ENCODE measurements at places on chromosomes 6 and 20. TPM values are rescaled to one million over a fixed set of nuclear protein-coding genes. Genes with fewer than 3 reads are reported as not detected.

GRCh38 chr20:39853050-39853449 lies 836.0 kb downstream of the MAFB start:
- no peak overlapping the region for H3K4me3 ChIP-seq
- no peaks in the 10 kb centered on the region for H3K36me3 ChIP-seq
- H3K27ac ChIP-seq = no peak overlapping the region
- no peaks in the 10 kb centered on the region for H3K4me1 ChIP-seq

DNA sequence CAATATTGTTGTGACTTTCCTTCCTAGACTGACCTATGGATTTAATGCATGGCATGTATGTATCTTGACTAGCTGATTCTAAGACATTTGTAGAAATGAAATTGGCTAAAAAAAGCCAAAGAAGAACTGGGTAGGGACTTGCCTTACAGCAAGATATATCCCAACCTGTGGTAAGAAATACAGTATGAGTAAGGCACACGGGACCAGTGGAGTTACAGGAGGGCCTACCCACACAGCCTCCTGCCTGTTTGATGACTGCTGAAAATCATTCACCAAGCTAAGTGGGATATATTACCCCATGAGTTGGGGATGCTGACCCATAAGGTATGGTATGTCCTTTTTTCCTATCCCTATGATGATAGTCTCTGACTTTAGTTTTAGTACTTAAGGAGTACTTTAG lies 112.2 kb downstream of the INSM1 start:
- no peak overlapping the region for H3K27ac ChIP-seq
- no peaks in the 10 kb centered on the region for H3K27me3 ChIP-seq
- H3K36me3 ChIP-seq = no peaks in the 10 kb centered on the region

- no peaks in the 10 kb centered on the region for H3K36me3 ChIP-seq
- H3K27me3 ChIP-seq = no peaks in the 10 kb centered on the region
- no peak overlapping the region for H3K4me3 ChIP-seq
- no peaks in the 10 kb centered on the region for H3K4me1 ChIP-seq
Observed at GRCh38 chr6:35219683-35220326, 6.0 kb downstream of the SCUBE3 start.

GRCh38 chr6:51842061-51842803 lies 245.2 kb downstream of the PKHD1 start:
- H3K4me3 ChIP-seq = no peak overlapping the region
- H3K4me1 ChIP-seq = no peaks in the 10 kb centered on the region
- H3K36me3 ChIP-seq = no peaks in the 10 kb centered on the region

GRCh38 chr6:100724696-100725095 lies 156.4 kb downstream of the ASCC3 start:
- H3K4me3 ChIP-seq = no peak overlapping the region
- H3K36me3 ChIP-seq = no peaks in the 10 kb centered on the region
- H3K27ac ChIP-seq = no peak overlapping the region
- H3K4me1 ChIP-seq = no peaks in the 10 kb centered on the region

DNA sequence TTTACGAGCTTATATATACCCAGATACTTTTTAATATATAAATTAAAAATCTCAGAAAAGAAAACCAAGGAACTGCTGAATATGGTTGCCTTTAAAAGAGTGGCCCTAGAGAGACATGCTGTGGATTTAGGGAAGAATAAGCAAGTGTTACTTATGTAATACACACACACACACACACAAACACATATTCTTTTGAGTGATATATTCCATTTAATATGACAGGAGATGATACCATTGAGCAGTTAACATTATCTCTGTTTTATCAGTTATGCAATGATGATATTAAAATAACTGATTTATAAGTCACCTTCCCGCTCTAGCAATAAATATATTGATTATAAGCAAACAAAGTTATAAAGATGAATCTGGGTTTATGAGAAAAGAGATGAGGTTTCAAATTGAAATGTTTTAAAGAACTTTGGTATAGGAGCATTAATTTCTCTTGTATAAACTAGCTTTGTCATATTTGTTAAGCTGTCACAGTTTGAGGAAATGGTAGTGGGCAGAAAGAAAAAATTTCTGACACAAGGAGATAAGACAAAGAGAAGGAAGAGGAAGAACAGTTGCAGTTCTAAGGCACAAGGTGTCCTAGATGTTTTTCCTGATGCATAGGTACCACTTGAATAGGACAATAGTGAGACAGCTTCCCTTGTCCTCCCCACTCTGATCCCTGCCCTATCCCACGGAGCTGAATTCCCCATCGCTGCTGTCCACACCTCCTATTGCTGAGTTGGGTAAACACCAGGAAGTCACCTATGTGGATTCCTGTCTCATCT lies 26.4 kb downstream of the GPX5 start:
- H3K36me3 ChIP-seq = no peaks in the 10 kb centered on the region
- H3K4me3 ChIP-seq = no peak overlapping the region
- no peak for DNase-seq
- no peaks in the 10 kb centered on the region for H3K4me1 ChIP-seq
- peaks cover 7% of the 10 kb centered on the region for H3K27me3 ChIP-seq

- H3K4me3 ChIP-seq = no peak overlapping the region
- H3K4me1 ChIP-seq = no peaks in the 10 kb centered on the region
- H3K36me3 ChIP-seq = no peaks in the 10 kb centered on the region
- no peak for DNase-seq
- no peak overlapping the region for H3K27ac ChIP-seq
- no peaks in the 10 kb centered on the region for H3K27me3 ChIP-seq
Observed at GRCh38 chr6:91560409-91560808, 973.5 kb upstream of the MAP3K7 start.

DNA sequence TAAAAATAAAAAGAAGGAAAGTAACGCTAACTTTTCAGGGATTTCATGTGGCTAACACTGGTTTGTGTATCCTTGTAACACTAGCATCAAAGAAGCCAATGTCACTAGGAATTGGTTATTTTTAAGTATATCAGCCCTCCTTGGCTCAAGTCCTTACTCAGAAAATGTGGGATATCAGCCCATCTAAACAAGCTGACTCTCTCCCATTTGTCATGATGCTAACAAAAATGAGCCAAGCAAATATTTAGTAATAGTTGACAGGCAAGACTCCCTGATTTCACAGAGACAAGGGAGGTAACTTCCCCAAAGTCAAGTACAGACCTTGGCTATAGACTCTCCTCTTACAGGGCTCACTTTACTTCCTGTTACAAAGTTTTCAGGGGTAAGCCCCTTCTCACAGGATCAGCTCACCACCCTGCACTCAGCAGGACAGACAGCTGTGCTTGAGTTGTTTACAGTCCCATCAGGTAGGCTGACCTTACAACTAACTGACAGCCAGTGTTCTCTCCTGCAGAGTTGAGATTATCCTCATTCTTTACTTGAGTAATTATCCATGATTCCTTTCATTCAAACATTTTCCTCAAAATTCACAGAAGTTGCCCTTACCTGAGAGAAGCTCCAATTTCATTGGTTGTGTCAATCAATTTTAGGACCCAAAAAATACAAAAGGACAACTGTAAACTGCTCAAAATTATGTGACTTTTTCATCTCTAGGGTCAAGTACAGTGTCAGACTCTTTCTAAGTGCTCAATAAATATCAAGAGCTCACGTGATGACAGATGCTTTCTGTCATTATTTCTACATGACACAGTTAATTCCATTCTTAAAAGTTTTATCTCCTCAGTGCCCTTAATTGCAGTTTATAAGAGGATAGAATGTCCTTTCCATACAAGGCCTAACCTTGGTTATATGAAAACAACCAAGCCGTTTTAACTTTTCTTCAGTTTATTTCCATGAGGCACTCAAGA lies 38.1 kb upstream of the BMP5 start:
- no peaks in the 10 kb centered on the region for H3K4me1 ChIP-seq
- no peak overlapping the region for H3K27ac ChIP-seq

The CGA gene
- total RNA-seq = not detected

The CYP39A1 gene
- total RNA-seq = 0.54 TPM

The EPB41L1 gene
- total RNA-seq = 42.1 TPM

The KAT14 gene
- 11.4 TPM for total RNA-seq

The KHDRBS2 gene
- total RNA-seq = not detected

The TEAD3 gene
- 21.8 TPM for total RNA-seq

The VSX1 gene
- not detected for total RNA-seq

The SLC26A8 gene
- total RNA-seq = not detected

All from HCT116 (cell line).